ENCODE measurements at places on chromosomes 5 and 9. TPM values are rescaled to one million over a fixed set of nuclear protein-coding genes. Genes with fewer than 3 reads are reported as not detected.
A peak's percentile ranks its signal among the peaks of the same experiment; 100 is the strongest.

Gene C9orf50
- 0.17 TPM for total RNA-seq

- DNase-seq = no peak
- no peaks in the 10 kb centered on the region for H3K4me1 ChIP-seq
- H3K36me3 ChIP-seq = no peaks in the 10 kb centered on the region
- no peak overlapping the region for H3K27ac ChIP-seq
- H3K27me3 ChIP-seq = no peaks in the 10 kb centered on the region
- H3K4me3 ChIP-seq = no peak overlapping the region
These were observed 393.8 kb downstream of the PLK2 start for GRCh38 chr5:58066076-58066475.

- H3K4me1 ChIP-seq = no peaks in the 10 kb centered on the region
- H3K27me3 ChIP-seq = no peaks in the 10 kb centered on the region
- H3K27ac ChIP-seq = no peak overlapping the region
- DNase-seq = no peak
These were observed 81.1 kb downstream of the EGFLAM start for GRCh38 chr5:38339446-38339845.

Gene ZDHHC11
- 2.5 TPM for total RNA-seq

Gene RPP25L
- 34.3 TPM for total RNA-seq

DNA sequence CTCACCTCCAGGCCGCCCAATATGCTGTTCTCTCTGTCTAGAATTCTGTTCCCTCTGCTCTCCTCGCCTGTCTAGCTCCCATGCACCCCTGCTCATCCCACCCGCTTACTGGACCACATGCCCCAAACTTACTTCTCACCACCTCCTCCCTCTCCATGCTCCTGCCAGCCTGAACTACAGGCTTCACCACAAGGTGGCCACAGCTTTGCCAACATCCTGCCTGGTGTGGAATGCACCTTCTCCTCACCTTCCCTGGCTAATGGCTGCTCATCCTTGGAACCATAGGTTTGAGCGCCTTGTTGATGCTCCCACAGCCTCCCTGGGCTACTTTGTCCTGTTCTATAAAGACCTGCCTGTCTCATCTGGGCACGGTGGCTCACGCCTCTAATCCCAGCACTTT is 9.6 kb downstream of the LAMC3 start:
- no peak overlapping the region for H3K27ac ChIP-seq
- no peaks in the 10 kb centered on the region for H3K36me3 ChIP-seq
- DNase-seq = no peak
- peaks cover 13% of the 10 kb centered on the region for H3K27me3 ChIP-seq
- H3K4me3 ChIP-seq = no peak overlapping the region

- no peaks in the 10 kb centered on the region for H3K4me1 ChIP-seq
- no peak for DNase-seq
- no peak overlapping the region for H3K4me3 ChIP-seq
- no peaks in the 10 kb centered on the region for H3K36me3 ChIP-seq
- peaks cover 2% of the 10 kb centered on the region for H3K27me3 ChIP-seq
- H3K27ac ChIP-seq = no peak overlapping the region
These were observed 4.6 kb downstream of the RALGPS1 start for GRCh38 chr9:126919193-126919592.

GRCh38 chr9:125143377-125144090 is at the start of gene SCAI:
Gene SCAI (minus strand): TSS chr9:125143528. CDS start chr9:125143437, 91 bp downstream.
- H3K4me3 ChIP-seq = peak within 1 kb of the TSS; percentile 32
- H3K4me1 ChIP-seq = peaks cover 9% of the 10 kb centered on the region
- H3K27ac ChIP-seq = no peak within 1 kb of the TSS
- H3K36me3 ChIP-seq = no peaks in the 10 kb centered on the region

GRCh38 chr9:68426755-68427154 is 70.3 kb downstream of the PGM5 start:
- H3K4me3 ChIP-seq = no peak overlapping the region
- no peaks in the 10 kb centered on the region for H3K27me3 ChIP-seq
- DNase-seq = no peak
- no peaks in the 10 kb centered on the region for H3K36me3 ChIP-seq
- H3K27ac ChIP-seq = no peak overlapping the region

Gene DOCK2
- 3.6 TPM for total RNA-seq

Gene PCDHGA1
- total RNA-seq = 1.8 TPM

- DNase-seq = no peak
- H3K4me1 ChIP-seq = no peaks in the 10 kb centered on the region
- H3K27ac ChIP-seq = no peak overlapping the region
- H3K27me3 ChIP-seq = no peaks in the 10 kb centered on the region
- H3K4me3 ChIP-seq = no peak overlapping the region
These were observed 28.6 kb upstream of the IL7R start for GRCh38 chr5:35828082-35828598.

GRCh38 chr9:132407196-132407595 is 556 bp upstream of the TTF1 start:
- H3K4me1 ChIP-seq = peaks cover 6% of the 10 kb centered on the region
- H3K4me3 ChIP-seq = peak overlapping the region; percentile 88
- H3K36me3 ChIP-seq = no peaks in the 10 kb centered on the region
- DNase-seq = no peak
- H3K27me3 ChIP-seq = peaks cover 6% of the 10 kb centered on the region

DNA sequence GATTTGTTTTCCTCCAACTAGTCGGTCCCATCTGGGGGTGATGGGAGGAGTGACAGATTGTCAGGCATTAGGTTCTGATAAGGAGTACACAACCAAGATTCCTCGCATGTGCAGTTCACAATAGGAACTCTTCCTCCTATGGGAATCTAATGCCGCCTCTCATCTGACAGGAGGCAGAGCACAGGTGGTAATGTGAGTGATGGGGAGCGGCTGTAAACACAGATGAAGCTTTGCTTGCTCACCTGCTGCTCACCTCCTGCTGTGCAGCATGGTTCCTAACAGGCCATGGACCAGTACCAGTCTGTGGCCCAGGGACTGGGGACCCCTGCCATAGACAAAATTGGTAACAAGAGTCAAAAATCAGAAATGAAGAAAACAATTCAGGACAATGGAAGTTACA is 173.3 kb upstream of the HMHB1 start:
- no peaks in the 10 kb centered on the region for H3K36me3 ChIP-seq
- no peak overlapping the region for H3K4me3 ChIP-seq
- H3K27me3 ChIP-seq = no peaks in the 10 kb centered on the region
